LoVo (cell line): ENCODE measurements at places on chromosomes 5 and 9.
A peak's percentile ranks its signal among the peaks of the same experiment; 100 is the strongest.

DNA sequence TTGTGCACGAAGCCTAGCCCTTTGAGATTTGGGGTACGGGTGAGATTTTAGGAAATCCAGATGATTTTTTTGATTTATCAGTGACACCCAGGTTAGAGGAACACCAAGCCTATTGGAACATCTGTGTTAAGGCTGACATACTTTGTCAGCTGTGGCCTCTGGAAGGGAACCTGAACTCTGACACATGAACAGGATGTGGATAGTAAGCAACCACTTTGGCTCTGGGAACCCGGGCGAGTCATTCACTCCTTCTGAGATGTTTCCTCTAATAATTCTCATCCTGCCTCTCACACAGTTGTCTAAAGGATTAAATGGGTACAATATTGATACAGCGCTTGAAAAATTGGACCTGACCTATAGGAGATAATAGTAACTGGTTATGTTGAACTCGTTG lies 67.8 kb downstream of the FGF1 start:
- DNase-seq, result no peak

GRCh38 chr5:97131139-97131710 lies 11.2 kb downstream of the LIX1 start:
- DNase-seq, result no peak

DNA sequence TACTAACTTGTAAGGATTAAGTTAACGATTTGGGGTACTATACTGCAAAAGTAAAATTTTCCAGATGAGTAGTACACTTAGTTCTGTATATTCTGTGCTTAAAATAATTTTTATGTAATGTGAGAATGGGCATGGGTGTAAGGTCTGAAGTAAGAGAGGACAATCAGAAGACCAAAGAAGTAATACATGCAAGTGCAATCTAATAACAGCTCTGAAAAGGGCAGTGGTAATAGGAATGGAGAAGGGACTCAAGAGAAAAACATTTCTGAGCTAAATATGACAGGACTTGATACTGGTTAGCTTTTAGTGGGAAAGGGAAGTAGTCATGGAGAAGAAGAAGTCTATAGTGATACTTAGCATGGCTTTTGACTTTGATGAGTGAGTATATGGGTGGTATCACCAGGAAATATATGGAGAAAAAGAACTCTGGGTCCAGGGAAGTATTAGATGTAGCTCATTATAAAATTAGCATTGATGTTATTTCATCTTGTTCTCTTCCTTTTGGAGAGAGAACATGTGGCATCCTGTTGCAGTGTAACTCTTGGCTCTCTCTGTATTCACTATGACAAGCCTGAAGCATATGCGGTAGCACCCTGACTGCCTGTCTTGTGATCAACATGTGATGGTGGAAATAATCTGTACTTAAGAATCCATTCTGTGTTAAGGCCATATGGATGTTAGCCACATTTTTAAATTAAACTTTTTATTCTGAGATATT lies 60.5 kb downstream of the ERCC6L2 start:
- DNase-seq, result no peak

- no peak for DNase-seq
Measured at GRCh38 chr5:74226716-74227485, 413.6 kb downstream of the ENC1 start.

DNA sequence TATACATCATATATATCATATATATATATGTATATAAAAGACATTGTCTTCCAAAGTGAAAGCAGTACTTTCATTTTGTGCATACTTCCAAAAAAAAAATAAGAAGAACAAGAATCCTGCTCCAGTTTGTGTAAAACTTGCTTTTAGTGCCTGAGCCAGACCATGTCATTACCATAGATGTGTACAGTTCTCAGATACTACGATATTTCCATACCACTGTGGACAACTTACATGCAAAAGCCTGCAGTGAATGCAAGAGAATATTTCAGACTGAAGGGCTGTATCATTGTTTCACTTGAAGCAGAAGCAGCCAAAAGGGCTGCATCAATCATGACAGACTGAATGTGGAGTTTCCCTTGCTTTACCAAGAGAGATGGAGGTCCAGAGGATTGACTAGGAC lies 72.6 kb upstream of the CYLC2 start:
- no peak for DNase-seq

DNA sequence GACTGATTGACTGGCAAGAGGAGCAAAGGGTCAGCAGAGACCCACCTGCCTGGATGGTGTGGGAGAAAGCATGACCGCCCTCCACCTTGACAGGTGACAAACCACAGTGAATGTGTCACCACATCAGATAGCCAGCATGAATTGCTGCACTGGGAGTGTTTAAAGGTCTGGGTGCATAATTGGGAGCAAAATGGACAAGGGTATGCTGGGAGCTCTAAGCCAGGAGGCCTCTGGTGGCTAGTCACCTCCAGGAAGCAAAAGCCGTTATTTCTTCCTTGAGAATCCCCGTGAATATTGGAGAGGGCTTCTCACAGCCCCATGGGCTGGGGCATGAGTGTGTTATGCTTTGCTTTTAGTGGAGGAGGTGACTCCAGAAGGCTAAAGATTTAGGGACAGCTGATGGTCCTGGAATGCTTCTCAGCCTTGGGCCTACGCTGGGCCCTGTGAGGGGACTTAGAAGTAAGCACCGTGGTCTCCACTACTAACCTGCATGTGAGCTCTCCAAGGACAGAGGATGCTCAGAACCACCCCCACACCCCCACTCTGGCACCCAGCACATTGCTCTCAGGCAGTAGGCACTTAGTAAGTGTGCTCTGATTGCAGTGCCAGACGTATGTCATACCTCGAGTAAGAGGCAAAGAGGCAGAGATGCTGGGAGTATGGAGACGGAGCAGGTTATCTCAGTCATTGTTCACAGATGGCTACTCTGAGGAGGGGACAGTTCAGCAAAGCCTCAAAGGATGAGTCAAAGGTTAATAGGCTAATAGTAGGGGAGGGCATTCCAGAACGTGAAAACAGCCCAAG lies 9.1 kb upstream of the IRF1 start:
- DNase-seq, result no peak

DNA sequence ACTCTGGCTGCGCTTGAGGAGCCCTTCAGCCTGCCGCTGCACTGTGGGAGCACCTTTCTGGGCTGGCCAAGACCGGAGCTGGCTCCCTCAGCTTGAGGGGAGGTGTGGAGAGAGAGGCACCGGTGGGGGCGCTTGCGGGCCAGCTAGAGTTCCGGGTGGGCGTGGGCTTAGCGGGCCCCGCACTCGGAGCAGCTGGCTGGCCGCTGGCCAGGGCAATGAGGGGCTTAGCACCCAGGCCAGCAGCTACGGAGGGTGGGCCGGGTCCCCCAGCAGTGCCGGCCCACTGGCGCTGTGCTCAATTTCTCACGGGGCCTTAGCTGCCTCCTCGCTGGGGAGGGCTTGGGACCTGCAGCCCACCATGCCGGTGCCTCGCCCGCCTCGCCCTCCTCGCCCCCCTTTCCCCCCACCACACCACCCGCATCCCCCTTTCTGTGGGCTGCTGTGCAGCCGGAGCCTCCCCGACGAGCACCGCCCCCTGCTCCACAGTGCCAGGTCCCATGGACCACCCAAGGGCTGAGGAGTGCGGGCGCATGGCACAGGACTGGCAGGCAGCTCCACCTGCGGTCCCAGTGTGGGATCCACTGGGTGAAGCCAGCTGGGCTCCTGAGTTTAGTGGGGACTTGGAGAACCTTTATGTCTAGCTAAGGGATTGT lies 954.5 kb downstream of the DTWD2 start:
- DNase-seq, result no peak

GRCh38 chr9:4425319-4426045 lies 64.8 kb upstream of the SLC1A1 start:
- DNase-seq, result no peak

- no peak for DNase-seq
Measured at GRCh38 chr5:157819502-157820115, 39.3 kb downstream of the CLINT1 start.

DNA sequence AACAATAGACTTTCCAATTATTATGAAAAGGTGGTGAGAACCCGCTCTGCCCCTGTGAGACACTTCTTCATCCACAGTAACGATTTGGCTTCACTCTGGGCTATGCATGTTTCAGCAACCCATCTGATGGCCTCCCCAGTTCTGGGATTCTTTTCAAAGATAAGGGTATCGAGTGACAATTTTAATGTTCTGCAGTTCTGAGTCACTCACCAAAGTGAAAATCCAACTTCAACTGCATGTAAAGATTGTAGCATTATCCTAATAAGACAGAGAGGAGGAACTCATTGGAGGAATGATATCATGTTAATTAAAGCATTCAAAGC lies 1078.3 kb upstream of the SEMA6A start:
- no peak for DNase-seq

- peak; percentile 75 for DNase-seq
Measured at GRCh38 chr5:134289509-134290113, 63.7 kb upstream of the PPP2CA start.

DNA sequence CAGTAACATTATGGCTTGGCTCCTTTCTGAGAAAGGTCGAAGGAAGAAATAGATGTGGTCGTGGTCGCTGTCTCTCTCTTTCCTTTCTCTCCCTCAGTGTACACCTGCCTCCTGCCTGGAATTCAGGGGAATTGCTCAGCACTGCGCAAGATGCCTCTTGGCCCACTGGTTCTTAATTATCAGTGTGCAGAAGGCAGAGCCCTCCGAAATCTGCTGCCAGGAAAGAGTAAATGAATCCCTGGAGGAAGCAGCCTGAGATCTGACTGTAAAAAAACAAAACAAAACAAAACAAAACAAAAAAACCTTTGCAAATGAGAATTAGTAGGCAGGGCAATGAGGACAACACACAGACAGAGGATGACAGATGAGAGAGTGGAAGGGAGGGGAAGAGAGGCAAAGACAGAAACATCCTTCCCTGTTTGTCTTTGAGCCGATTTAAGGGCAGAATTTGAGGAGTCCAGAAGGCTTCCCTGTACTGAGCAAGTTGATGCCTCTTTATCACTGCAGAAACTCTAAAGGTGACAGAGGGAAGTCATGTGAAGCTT lies 113.8 kb upstream of the PUM3 start:
- no peak for DNase-seq

DNA sequence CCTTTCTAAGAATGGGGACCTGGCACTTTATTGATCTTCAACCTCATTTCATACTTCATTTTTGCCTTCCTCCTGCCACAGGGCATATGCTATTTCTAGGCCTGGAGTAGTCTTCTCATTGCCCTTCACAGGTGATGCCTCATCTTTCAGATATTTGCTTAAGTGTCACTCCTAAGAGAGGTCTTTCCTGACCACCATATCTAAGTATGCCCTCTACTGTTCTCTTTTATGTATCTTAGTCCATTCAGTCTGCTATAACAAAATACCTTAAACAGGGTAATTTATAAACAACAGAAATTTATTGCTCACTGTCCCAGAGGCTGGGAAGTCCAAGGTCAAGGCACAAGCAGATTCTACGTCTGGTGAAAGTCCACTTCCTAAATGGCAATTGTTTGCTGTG lies 99.1 kb downstream of the ADAMTS6 start:
- no peak for DNase-seq

DNA sequence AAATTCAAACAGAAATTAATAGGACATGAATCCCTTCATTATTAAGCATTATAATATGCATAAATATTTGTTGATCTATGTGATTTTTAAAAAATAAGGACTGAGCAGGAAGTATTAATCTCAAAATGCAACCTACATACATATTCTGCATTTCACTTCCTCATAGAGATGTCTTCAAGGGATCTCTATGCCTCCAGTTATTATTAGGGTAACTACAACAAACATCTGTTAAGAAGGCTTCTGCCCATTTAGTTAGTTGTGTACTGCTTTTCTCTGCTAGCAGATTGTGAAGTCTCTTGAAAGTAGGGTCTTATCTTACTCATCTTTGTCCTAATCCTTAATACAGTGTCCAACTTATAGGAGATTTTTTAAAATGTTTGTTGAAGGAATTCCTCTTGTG lies 414.1 kb downstream of the ACTL7B start:
- no peak for DNase-seq

- DNase-seq, result no peak
Measured at GRCh38 chr5:17431272-17432050, 66.6 kb upstream of the TAF11L2 start.

GRCh38 chr9:87336407-87336806 lies 161.3 kb upstream of the DAPK1 start:
- no peak for DNase-seq

- DNase-seq, result no peak
Measured at GRCh38 chr9:35385042-35385441, 104.9 kb upstream of the RUSC2 start.

DNA sequence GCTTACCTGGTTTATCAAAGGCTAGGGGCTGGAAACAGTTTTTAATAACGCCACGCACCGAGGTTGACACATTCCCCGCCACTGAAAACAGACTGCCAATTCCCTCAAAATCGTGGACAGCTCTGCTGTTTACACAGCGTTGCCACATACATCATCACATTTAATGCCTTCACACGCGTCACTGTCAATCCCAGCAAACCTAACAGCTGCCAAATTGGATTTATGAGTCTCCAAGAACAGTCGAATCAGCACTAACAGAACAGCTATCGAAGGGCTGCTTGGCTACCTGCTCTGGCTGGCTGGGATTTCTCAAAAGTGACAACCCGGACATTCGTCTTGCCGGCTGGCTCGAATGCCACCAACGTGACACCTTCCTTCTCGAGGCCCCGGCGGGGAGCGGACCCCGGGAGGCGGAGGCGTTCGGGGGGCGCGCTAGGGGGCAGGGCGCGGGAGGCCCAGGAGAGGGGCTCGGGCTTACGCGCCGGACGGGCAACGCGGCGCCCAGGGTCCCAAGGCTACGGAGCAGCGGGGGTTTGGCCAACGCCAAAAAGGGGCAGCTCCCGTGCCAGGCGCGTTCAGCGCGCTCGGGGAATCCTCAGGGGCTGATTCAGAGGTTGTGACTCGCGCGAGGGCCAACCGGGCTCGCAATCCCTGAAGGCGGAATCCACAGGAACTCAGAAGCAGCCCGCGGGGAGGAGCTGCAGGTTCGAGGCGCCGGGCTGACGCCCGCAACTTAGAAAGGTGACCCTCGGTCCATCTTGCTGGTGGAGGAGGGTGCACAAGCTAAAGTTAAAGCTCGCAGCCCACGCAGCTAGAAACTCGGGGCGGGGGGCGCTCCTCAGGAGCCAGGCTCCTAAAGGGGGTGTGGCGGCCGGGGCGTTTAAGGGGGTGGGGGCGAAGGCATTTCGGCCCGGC lies 1.2 kb downstream of the CDC14B start:
- DNase-seq, result peak; percentile 14

DNA sequence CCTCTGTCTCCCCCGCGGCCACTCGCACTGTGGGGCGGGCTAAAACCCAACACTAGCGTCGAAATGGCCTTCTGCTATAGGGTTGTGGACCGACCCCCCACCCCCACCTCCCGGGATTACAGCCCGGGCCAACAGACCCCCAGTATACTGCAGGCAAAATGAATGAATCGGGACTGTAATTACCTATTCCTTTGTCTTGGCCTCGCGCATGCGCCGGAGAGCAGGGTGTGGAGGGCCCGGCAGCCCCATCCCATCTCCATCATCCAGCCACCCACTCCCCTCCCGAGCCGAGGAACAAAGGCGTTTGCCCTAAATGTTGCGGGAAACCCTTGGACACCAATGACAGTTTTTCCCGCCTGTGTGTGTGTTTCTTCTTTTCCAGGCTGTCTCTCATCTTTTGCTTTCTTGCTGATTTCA lies 1.6 kb downstream of the BASP1 start:
- DNase-seq, result no peak

DNA sequence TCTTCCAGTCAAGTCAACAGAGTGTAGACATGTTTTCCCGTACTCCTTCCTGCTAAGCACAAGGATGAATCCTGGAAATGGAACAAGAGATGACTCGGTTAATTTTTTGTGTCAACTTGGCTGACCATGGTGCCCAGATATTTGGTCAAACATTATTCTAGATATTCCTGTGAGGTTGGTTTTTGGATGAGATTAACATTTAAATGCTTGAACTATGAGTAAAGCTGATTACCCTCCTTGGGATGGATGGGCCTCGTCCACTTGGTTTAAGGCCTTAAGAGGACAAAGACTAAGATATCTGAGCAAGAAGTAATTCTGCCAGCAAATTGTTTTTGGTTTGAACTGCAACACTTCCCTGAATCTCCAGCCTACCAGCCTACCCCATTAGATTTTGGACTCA lies 338.1 kb upstream of the MSX2 start:
- DNase-seq, result no peak
